ENCODE measurements at places on chromosomes 3 and 15.

DNA sequence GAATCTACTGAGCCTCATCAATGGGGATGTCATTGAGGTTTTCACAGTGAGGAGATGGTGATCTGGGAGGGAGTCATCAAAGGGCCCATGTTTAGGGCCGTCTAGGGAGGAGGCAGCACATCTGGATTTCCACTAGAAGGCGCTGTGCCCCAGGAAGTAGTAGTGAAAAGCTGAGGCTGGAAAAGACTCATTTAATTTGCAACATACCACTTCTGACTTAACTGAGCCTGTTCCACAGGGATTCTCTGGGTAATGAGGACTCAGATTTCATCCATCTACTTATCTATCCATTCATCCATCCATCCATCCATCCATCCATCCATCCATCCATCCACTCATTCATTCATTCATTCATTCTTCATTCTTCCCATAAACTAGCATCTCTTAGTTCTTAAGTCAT is 17.4 kb upstream of the SHF start:
- DNase-seq: peak; percentile 79

DNA sequence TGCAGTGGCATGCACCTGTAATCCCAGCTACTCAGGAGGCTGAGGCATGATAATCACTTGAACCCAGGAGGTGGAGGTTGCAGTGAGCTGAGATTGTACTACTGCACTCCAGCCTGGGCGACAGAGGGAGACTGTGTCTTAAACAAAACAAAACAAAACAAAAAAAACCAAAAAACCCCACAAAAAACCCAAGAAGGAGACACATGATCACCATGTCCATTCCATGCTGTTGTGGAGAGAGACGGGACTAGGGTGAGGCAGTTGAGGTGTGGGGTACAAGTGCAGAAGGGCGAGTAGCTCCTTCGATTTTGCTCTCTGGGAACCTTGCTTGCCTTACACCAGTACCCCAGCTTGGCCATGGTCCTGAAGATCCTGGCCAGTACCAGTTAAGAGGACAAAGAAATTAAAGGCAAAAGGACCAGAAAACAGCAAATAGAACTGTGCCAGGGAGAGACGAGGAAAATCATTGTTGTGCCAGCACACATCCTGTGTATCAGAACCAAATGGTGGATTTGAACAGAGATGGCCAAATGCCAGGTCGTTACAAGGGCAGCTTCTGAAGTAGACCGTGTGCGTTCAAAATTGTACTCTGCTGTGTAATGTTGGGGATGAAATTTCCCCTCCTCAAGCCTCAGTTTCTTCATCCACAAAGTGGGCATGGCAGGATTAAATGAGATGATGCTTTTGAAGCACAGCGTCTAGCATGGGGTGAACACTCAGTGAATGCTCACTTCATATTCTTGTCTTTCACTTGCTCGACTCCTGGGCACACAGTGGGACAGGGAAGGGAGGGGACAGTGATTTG is 42.9 kb upstream of the CTSH start:
- DNase-seq: no peak

GRCh38 chr3:151268267-151269235 is 9.8 kb downstream of the P2RY14 start:
- DNase-seq: no peak

- DNase-seq: no peak
These were observed 388.3 kb upstream of the IL12A start for GRCh38 chr3:159600291-159600690.

- DNase-seq: no peak
These were observed 10.2 kb downstream of the IGDCC4 start for GRCh38 chr15:65412556-65412955.

- peak; percentile 85 for DNase-seq
These were observed 14.3 kb downstream of the LIMD1 start for GRCh38 chr3:45608885-45609284.

All from suppressor macrophage treated with lipopolysaccharide for 4 hours (primary cell).